ENCODE measurements at places on chromosomes 6 and 20.
A peak's percentile ranks its signal among the peaks of the same experiment; 100 is the strongest.

DNA sequence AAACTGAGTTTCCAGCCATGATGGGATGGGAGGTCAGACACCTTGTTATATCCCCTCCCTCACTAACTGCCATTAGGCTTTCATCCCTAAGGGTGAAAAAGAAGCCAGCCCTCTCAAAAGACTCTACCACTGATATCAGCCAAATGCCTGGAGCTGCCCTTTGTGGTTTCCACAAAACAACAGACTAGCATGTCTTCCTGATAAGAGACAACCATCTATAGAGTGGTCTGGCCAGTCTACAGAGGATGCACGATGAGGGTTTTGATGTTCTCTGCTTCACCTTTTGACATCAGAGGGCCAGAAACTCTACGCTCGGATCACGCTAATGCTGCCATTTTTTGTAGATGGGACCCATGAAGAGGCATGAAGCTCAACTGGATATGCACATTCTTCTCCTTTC is 61.7 kb upstream of the ARHGAP18 start:
- DNase-seq, result no peak

GRCh38 chr6:46921731-46922130 is at the start of gene ADGRF5:
ADGRF5 (minus strand) TSS chr6:46921938; CDS start chr6:46906762, 15,176 bp downstream.
- no peak for DNase-seq

DNA sequence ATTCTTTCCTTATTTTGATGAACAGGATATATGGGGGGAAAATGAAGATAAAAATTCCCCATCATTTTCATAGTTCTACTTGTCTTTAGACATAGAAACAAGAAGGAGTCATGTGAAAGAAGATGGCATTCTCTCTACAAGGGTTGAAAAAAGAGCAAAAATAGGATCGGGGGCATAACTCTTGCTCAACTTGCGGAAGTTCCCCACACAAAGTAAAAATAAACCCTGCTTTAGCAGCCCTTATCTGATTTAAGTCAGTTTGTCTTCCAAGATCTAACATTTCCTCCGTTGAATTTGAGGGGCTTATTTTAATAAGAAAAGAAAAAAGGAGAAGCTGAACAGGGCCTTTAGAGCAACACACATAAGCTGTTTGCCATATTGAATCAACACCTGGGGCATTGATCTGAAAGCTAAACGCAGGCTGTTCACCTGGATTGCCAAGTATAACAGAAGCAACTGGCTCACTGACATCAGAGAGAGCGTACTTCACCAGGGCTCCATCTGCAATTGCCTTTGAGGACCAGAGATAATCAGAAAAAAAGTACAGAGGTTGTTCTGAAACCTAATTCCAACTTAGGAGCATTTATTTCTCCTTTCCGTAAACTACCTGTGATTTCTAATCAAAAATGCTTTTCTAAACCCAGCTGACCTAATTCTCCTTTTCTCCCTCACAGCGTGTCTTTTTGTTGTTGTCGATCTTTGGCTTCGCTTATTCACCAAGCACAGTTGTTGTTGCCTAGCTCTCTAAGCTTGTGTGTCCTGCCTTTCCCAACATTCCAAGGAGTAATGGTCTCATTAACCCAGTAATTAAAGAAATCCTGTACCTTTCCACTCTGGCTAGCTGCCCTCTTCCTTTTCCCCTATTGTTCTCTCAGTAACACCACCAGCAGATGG is 568.0 kb downstream of the KIF16B start:
- no peak for DNase-seq

- DNase-seq, result no peak
These were observed 45.6 kb downstream of the ARID1B start for GRCh38 chr6:156822747-156823206.

DNA sequence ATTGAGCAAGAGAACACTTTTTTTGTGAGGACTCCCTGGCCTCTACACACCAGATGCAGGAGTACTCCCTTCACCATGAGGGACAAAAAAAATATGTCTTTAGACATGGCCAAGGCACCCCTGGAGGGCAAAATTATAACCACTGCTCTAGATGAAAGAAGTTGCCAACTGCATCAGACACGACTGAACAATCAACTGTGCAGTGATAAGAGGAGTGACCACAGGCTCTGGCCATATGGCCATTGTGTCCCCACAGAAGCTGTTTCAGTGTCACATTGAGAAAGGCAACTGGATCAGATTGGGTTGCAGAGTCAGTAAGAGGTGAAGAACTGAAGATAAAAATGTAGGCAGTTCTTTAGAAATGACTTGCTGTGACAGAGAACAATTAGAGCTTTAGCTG is 85.7 kb downstream of the C6orf118 start:
- DNase-seq, result no peak

GRCh38 chr6:16279243-16279642 is 40.9 kb downstream of the GMPR start:
- DNase-seq, result no peak

DNA sequence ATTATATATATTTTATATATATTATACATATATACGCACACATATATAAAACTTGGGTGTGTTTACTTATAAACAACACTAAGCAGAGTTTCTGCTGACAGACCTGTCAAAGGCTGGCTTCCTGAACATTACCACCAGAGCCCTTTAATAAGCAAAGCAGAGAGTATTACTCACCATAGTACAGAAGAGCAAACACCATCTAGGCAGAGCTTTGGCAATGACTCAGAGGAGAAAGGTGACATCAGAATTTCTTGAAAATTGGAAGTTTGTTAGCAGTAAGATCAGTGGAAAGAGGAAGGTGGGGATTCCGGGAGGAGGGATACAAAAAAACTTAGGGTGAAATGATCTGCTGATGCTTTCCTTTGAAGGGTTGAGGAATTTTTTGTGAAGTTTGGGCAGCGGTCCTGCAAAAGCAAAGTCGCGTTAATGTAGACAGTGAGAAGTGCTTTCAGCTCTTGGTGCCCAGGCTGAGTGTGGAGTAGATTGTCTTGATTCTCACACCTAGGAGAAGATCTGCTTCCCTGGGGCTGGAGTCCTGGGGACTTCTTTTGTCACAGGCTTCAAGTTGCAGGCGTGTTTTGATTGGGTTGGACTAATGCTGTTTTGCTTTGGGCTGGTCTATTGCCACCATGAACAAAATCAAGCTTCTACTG is 109.6 kb upstream of the BACH2 start:
- peak; percentile 65 for DNase-seq

DNA sequence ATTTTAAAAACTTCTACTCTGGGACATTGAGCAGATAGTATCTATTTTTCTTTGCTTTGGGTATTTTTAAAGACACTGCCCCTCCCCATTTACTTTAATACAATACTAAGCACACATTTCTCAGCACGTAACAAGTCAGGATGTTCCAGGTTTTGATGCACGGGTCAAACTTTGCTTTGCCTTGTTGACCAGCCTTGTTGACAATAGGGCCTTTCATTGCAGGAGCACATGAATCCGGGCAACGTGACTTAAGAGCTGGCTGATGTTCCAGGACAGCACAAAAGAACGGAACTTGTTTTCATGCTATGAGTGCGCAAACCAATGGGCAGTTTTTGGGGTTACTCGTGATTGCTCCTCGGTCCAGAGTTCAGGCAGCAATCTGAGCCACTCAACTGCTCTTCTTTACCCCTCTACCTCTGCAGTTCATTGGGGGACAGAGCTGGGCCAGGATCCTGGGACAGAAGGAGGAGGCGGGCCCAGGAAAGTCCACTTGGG is 78.6 kb upstream of the SLC22A16 start:
- no peak for DNase-seq

DNA sequence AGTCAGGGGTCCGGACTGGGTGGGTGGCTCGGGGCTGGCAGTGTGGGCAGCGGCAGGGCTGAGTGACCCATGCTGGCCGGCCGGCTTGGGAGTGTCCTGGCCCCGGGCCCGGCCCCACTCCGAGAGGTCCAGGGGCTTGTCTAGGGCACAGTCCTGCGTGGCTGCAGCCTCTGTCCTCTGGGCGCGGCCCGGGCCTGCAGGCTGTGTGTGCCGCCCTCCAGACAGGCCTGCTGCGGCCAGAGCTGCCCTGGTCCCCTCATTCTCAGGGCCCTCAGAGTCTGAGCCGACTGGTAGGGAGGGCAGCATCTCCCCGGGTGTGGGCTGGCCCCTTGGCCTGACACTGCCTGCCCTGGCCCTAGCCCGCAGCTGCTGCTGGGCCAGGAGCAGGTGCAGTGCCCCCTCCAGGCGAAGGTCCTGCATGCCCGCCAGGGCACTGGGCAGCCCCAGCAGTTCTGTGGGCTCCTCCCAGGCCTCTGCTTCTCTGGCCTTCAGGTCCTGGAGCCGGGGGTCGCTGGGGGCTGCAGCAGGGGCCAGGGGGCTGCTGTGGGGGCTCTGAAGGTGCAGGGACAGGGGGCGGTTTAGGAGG is 6.9 kb upstream of the CABLES2 start:
- DNase-seq, result no peak

DNA sequence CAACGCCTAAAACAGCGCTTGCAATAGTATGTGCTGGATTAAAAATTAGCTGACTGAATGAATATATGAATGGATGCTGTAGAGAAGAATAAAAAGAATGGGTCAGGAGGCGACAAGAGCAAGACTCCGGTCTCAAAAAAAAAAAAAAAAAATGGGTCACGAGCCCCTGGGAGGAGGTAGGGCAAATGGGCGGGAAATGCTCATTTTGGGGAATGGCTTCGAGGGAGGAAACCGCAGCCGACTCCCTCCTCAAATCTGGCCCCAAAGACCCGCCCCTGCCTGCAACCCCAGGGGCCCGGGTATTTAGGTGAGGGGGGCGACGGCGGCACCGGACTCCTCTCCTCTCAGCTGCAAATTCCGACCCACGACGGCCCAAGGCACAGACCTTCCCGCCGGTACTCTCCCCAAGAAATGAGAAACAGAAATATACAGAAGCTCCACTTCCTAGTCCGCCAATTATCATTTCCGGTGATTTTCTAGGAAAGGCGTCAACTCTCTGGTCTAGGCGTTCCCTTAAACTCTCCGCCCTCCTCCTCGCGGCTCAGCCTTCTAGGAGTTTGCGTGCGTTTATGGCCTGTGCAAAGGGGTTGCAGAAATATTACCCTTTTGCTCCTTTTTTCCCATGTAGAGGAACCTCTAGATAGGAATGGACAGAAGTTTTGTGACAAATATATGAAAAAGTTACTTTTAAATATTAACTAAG is at the start of gene ZNF311:
TSS of gene ZNF311 (minus strand) at position 133 of the 703 bp plus-strand sequence. CDS start 1,361 bp downstream, outside the sequence.
- DNase-seq, result peak; percentile 67

DNA sequence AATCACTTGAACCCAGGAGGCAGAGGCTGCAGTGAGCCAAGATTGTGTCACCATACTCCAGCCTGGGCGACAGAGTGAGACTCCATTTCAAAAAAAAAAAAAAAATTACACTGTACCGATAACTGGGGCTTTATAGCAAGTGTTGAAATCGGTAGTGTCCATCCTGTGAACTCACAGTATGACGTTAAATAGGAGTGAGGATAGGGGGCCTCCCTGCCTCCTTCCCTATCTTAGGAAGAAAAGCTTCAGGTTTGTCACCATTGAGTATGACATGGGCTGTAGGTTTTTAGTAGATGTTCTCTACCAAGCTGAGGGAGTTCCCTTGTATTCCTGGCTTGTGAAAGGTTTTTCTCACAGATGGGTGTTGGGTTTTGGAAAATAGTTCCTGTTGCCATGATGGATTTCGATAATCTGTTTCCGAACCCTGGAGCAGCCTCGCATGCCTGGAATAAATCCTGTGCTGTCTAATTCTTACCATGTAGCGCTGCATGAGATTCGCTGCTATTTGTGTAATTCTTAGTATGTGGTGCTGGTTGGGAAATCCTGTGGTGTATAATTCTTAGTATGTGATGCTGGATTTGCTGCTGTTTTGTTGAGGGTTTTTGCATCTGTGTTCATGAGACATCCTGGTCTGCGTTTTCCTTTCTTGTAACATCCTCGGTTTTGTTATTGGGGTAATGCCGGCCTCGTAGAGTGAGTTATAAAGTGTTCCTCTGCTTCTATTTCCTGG is 23.6 kb downstream of the NTSR1 start:
- no peak for DNase-seq

GRCh38 chr6:2799936-2800527 is 34.8 kb downstream of the WRNIP1 start:
- no peak for DNase-seq

DNA sequence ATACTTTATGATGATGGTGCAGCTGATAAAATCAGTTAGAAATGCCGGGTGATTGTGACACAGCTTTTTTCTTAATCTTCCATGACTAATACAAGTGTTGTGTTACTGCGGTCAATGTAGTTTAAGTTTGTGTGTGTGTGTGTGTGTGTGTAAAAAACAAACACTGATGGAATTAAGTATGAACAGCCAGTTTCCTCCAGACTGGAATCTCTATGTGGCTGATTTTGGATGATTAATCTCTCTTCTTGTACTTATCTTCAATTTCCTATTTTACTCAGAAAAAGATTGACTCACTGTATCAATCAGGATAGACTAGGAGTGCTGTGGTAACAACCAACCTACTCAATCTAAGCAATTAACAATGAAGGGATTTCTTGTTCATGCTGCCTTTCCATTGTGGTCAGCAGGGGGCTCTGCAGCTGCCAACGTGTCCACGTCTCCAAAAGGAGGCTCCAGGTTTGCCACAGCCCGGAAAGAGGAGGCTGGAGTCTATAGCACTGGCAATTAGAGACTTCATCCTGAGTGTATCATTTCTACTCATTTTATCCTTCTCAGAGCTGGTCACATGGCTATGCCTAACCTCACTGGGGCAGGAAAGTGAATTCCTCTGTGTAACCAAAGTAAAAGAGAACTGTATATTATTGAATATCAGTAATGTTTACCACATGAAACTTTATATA is 107.7 kb downstream of the CD109 start:
- DNase-seq, result no peak

DNA sequence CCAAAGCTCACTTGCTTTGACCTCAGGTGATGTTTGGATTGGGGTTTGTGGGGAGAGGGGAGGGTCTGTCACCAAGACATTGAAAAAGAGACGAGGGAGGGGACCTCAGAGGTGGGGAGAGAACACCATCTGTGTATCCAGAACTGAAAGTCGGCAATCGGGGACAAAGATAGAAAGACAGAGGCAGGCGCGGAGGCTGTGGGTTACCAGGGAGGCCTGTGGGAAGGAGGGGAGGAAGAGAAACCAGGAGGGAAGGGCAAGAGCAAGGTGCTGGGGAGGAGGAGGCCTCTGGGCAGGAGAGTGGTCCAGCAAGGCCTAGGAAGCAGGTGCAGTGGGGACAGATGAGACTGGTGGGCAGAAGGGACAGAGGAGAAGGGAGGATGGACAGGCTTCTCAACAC is 211.2 kb downstream of the CDC5L start:
- no peak for DNase-seq

GRCh38 chr20:45372646-45373352 is 5.3 kb downstream of the TP53TG5 start:
- peak; percentile 38 for DNase-seq

DNA sequence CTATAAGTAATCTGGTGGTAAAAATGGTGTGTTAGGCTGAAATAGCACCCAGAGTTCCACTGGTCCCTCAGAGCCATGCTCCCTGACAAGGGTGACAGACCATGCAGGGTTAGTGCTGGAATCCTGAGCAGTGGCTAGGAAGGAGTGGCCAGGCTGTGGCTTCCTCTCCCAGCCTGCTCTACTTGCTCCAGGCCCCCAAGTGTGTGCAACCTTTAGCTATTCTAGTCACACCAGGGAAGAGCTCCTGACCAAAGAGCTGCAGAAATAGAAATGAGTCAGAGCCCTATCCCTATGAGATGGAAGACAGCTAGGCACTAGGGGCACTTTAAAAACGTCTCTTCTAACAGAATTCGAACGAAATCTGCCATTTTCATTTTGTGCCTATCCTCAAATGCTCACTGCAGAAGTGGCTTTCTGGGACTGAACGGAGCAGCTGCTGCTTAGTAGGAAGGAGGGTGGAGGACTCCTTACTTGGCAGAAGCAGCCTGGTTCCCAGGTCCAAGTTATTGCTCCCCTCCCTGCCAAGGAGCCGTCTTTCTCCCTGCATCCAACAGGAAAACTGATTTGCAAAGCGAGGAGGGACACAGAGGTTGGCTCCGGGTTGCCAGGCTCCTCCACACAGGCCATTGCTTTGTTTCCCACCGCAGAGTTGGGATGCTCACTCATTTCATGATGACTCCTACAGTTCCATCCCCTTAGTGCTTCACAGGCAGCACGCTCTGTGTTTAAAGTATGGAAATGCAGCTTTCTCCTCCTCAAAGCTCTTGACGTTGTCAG is 754.5 kb downstream of the C6orf118 start:
- DNase-seq, result no peak
